ENCODE measurements at places on chromosomes 5 and 9.

DNA sequence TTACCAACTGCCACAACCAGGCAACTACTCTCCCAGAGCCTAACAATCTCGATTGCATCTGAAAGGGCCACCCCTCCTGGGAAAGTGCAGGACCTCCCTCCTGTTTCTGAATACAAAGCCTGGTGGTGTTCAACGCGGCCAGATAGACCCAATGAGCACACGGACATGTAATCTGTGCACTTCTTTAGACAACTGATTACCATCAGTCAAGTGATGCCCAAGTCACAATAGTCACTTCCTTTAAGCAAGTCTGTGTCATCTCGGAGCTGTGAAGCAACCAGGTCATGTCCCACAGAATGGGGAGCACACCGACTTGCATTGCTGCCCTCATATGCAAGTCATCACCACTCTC, 739 bp downstream of the C9orf72 start:
- peak; percentile 67 for DNase-seq

DNA sequence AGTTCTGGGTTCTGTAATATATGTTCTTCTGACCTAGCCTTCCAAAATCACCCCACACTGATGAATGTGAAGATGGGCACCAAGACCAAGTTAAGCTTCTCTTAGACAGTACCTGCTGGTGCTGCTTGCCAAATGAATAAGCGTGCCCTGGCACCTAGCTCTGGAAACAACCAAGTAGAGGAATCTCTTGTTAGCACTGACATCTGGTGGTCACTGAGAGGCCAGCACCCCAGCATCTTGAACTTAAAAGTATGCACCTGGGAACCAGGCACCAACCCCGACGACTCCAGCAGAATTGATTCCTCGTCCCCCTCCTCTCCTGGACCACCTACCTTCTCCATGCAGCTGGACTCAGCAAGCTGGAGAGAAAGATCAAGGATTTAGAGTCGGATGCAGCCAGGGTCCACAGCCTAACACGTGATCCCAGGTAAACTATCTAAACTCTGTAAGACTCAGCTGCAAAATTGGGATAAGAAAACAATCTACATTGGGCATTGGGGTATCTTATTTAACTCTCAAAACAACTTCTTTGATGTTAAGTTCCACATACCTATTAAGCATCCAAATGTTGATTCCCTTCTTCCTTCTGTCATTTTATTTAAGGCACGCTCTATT, 89.8 kb downstream of the SLC1A3 start:
- DNase-seq: peak; percentile 82

DNA sequence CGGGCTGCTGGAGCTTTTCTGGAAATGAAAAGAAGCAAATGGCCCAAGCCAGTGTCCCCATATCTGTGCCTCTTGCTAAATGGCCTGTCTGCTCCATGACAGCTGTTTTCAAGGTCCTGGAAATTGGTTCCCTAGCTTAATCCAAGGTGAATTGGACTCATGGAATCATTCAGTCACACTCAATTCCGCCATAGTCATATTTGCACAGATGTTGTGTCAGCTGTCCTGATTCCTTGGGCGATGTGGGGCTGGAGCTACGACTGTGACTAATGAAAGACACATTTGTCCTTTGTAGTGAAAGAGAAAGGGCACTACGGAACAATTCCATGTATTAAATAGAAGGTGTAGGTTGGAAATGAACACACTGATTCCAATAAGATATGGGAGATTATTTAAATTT, 102.9 kb upstream of the MEGF10 start:
- no peak for DNase-seq

DNA sequence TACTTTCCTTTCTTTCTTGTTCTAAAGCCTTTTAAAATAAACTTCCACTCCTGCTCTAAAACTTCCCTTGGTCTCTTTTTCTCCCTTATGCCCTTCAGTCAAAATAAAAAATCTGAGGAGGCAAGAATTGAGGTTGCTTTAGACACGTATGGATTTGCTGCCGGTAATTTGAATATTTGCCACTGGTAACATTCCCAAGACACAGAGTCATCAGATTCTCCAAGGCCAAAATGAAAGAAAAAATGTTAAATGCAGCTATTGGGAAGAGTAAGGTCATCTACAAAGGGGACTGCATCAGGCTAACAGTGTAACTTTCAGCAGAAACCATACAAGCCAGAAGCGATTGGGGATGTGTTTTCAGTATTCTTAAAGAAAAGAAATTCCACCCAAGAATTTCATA, 311.1 kb downstream of the CDH18 start:
- DNase-seq: no peak

DNA sequence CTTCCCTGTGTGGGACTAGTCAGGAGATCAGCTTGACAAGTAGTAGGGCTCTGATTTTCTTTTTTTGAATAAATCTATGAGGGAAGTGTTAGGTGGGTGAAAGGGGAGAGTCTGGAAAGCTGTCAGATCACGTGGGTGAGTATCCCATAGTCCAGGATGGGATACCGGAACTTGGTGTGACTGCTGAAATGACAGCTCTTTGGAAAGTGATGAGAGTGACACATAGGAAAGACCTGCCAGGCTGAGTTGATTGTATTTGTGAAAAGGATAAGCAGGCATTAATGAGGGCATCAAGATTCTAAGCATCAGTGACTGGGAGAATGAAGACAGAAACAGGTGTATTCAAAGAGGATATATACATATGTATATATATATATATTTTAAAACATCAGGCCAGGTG, 35.6 kb downstream of the ACTBL2 start:
- DNase-seq: no peak
